ENCODE measurements at places on chromosomes 3 and 15.

GRCh38 chr15:84961114-84961452 is 20.6 kb upstream of the PDE8A start:
- DNase-seq, result no peak

GRCh38 chr3:112346491-112347122 is 13.7 kb downstream of the CD200 start:
- no peak for DNase-seq

DNA sequence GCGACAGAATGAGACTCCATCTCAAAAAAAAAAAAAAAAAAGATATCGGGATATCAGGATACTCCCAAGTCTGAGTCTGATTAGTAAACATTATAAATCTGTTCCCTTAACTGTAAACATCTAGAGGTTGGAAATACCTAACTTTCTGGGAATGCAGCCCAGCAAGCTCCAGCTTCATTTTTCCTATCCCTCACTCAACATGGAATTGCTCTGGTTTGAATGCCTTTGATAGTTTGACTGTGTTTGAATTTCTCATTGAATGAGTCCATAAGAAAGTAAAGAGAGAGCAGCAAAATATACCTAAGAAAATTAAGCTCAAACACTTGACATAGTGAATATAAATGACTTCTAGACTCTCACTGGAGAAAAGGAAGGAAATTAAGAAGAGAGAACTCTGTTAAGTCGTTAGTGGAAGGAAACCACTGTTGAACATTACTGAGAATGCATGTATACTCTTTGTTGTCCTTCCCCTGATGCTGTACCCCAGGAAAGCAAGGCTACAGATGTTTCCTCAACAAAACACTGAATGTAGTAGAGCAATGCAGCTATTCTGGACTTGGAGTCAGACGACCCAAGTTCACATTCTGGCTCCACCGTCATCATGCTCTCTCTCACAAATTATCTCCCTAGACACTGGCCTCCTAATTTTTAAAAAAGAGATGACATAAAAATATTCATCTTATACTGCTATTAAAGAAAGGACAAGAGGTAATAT is 62.4 kb downstream of the CD200 start:
- no peak for DNase-seq

- no peak for DNase-seq
These were observed 54.5 kb upstream of the GOLGA6B start for GRCh38 chr15:72599855-72600464.

DNA sequence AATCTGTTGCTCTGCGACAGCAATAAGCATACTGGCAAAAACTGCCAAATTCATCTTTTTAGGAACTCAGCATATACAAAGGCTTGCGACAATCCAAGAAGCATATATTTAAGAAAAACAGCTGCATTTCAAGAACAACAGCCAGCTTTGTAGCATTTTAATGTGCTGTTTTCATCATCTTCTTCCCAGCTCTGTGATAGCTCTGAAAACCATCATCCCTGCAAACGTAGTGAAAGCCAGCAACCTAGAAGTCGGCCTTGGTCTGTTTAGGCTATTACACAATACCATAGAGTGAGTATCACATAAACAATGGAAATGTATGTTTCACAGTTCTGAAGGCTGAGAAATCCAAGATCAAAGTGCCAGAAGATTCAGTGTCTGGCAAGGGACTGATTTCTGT is 187.5 kb downstream of the NAALADL2 start:
- DNase-seq, result no peak

GRCh38 chr15:70708839-70709238 is 54.5 kb downstream of the UACA start:
- no peak for DNase-seq

DNA sequence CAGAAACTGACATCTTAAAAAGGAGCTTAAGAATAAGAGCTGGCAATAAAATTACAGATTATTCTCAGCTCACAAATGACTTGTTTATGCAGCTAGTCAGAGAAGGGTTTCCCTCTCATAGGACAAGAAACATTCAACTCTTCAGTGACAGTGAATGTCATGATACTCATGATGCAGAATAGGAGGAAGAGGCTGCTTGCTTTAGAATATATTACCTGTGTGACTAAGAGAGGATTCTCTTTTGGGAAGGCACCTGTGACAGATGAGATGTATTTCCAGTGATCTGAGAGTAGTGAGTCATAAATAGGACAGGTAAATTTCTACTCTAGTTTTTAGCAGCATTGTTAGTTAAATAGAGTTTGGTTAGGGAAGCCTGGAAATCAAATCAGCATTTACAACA is 39.9 kb downstream of the RASA2 start:
- DNase-seq, result no peak

GRCh38 chr3:111072031-111072921 is 660 bp downstream of the NECTIN3 start:
- peak; percentile 30 for DNase-seq

GRCh38 chr3:172750069-172750367 is 508 bp upstream of the ECT2 start:
- DNase-seq, result no peak

- DNase-seq, result no peak
These were observed 826 bp downstream of the SHC4 start for GRCh38 chr15:48962662-48963523.

GRCh38 chr3:50523279-50523811 is 19.9 kb upstream of the CACNA2D2 start:
- DNase-seq, result no peak

- DNase-seq, result no peak
These were observed 217.0 kb downstream of the ZNF621 start for GRCh38 chr3:40741729-40742128.

GRCh38 chr3:131007782-131008181 is 18.8 kb downstream of the ASTE1 start:
- DNase-seq, result no peak

- no peak for DNase-seq
These were observed 82.1 kb downstream of the CGNL1 start for GRCh38 chr15:57458356-57458781.

GRCh38 chr3:25507811-25508210 is 79.7 kb downstream of the RARB start:
- no peak for DNase-seq

DNA sequence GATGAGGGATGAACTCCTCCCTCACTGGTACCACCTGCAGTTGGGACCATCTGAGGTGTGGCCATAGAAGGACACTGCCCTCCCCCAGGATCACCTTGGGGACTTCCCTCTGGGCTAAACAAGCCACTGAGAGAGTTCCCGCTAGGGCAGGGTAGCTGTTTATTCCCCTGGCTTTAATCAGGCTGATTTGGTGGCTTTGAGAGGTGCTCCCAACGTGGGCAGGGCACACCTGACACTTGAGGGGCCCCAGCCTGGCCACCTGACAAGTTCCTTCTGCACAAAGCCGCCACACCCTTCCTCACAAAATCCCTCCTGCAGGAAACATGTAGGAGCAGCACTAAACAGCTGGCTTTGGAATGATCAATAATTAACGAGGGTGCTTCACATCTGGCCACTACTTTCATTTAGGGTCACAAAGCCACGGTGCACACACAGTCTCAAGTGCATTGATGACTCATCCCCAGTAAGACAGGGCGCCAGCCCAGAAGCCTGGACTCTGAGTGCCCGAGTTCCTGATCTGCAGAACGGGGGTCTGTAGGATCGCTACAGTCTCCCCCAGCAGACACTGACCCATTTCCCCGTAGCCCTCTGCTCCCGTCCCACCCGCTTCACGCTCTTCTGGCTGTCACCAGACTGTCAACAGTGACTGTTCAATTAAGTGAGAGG is 75.1 kb downstream of the ATP10A start:
- no peak for DNase-seq

DNA sequence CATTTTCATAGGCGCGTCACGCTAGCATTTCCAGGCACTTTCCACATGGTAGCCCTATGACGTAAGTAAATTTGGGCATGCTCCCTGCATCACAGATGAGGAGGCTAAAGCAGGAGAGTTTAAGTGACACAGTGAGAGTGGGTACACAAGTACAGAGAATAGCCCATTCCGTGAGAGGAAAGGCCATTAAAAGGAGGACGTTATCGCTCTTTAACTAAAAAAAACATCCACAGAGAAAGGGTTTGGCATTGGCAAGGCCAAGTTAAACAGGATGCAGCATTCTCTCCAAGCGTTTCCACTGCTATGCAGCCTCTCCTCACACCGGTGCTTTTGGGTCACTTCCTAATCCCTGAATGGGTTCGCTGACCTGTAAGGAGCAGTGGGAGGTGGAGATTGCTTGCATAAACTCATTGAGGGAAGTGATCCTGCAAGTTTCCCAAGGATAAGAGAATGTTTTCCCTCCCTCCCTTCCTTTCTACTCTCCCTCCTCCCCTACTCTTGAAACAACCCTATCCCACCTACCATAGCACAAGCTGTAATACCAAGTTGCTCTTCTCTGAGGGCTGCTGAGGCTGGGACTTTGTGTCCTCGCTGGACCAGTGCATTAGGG is 147.7 kb downstream of the VGLL4 start:
- DNase-seq, result no peak

DNA sequence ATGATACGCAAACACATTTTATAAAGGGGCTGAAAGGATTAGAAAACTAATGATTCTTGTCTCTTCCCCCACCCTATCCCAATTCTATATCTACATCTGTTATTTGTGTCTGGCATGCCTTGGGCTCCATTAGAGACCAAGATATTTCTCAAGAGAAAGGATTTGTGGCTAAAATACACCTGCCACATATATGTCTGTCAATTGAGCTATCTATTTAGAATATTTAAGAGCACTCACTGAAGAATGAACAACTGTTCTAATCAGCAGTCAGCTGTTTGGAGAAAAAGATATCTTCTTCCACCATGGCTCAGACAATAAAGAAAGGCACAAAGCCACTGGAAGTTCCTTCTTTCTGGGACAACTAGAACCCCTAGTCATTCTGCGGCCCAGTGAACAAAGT is 61.7 kb upstream of the LRRN1 start:
- no peak for DNase-seq

DNA sequence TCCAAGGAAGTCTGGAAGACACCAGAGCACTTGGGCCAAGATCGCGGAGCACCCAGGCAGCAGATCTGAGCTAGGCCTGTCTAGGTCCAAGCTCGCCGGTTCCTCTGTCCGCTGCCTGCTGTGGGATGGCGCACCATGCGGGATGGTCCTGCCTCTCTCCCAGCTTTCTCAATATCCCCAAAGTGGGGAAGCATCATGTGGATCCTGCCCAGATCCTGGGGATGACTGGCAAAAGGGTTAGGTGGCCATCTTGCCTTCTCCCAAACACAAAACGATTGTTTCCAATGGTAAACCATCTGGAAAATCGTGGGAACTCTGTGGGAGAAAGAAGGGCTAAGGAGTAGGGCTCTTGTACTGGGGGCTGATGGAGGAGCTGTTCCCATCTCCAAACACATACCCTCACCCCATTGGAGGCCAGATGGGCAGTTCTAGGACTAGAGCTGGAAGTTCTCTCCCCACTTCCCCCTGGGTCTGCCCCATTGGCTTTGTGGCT is 8.9 kb downstream of the PRKCD start:
- DNase-seq, result no peak

DNA sequence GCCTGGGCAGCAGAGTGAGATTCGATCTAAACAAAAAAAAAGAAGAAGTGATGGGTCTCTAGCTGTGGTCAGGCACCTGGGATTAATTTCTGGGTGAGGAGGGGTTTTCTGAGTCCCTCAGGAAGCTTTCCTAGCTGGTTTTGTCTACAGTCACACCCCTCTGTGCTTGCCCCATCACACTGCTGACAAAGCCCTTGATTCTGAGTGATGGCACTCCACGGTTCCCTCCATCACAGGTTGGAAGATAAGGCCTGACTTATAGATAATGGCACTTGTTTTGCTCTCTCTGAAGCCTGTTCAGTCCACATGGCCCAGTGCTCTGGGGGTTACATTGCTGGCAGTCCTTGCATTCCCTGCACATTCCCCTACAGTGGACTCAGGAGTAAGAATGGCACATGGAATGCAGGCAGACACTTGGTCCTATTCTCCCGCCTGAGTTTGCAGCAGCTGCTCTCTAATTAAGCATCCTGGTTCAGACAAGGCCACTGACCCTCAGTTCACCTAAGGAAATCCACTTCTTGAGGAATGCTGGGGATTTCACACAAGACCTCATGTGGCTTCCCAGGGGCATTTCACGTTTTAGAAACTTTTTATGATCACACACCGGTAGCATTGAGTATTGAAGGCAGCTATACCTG is 81.0 kb upstream of the NMNAT3 start:
- no peak for DNase-seq

DNA sequence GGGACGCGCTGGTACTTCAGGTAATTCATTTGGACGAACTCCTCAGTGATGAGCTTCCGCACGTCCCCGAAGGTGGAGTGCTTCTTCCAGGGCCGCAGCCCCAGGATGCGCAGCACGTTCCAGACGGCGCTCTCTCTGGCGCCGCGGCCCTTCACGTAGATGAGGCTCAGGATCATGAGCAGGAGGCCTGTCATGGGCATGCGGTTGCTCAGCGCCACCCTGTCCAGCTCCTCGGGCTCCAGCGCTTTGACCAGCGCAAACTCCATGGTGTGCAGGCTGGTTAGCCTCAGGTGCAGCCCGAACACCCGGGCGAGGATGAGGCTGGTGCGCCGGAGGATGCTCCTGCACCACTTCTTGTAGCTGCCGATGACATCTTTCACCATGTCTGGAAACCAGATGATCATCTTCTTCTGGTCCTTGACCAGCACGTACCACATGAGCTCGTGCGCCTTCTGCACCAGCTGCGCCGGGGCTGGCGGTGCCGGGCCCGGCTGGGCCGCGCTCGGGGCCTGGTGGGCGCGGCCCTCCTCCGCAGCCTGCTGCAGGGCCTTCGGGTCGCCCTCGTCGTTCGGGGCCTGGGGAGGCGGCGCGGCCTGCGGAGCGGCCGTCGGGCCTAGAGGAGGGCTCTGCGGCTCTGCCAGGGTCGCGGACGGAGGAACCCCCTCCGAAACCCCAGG is 501 bp downstream of the NDN start:
- no peak for DNase-seq

DNA sequence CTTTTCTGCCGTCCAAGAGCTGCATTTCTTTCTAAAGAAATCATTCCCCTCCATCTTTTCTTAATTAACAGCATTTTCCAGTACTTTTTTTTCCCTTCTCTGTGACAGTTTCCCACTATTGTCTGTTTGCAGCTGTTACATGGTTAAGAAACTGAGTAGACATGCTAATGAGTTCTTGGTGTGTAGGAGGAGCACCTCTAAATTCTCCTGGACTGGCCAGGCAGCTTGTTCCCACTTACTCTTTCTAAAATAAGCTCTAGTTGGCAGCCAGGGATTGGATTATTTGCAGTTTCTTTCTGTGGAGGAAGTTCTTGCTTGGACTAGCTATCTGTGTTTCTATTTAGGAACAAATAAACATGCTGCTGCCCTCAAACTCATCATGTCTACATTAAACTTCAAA is 235.1 kb upstream of the GAP43 start:
- no peak for DNase-seq

GRCh38 chr3:187017511-187018230 is 87.3 kb downstream of the ST6GAL1 start:
- no peak for DNase-seq

DNA sequence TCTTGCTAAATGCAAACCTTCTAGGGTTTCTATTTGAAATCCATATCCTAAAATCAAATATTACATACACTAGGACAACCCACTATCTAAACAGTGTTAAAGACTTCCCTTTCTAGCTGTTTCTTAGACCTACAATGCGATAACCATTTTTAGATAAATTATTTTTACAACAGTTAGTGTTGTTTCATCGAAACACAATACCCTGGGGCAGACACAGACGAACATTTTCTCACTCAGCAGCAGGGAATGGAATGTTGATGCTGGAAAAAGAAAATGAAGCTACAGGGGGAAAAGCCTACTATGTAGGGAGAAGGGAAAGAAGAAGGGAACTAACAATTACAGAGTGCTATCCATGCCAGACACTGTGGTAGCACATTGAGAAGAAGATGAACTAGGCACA is 6.0 kb upstream of the HERC1 start:
- no peak for DNase-seq

Data from T-helper 2 cell (primary cell).